ENCODE measurements at places on chromosomes 16 and 17.

DNA sequence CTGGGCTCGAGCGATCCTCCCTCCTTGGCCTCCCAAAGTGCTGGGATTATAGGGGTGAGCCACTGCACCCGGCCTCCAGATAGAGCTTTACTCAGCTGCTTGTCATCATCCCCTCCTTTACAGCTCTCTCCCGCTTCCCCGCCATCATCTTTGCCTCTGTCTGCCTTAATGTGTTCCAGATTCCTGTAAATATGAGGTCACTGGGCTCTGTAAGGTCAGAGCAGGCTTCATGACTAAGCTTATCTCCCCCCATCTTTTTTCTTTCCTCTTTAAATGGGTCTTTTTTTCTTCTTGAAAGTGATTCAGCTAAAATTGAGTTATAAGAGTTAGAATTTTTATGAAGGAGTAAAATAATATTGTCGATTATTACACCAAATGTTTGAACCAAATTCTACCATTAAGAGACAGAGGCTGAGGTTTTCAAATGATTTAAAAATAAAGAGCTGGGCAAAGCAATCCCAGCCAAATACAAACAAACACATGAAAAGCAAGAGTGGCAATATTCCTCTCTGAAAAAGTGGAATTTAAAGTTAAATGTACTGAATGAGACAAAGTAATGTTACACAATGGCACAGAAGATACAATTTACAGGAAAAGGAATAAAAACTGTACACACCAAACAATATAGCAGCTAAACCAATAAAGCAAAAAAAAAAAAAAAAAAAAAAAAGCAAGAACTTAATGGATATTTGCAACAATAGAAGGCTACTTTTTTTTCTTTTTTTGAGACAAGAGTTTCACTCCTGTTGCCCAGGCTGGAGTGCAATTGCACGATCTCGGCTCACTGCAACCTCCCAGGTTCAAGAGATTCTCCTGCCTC lies 62.1 kb downstream of the CRISPLD2 start:
- no peak for DNase-seq

DNA sequence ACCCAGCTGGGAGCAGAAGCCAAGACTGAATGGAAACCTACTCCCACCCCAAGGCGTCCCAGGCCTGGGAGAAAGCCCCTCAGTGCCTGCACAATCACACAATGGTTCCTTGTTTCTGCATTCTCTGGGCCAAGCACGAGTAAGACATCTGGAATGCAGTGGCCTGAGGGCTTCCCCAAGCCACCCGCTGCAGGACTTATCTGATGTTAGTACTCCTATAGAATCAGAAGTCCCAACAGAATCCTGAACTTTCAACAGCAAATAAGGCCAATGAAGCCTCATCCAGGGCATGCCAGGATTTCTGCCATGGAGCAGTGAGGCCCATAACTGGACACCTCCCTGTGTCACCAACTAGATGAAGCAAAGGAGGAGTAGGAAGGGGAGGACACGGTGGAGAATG lies 28.6 kb downstream of the MYO18A start:
- DNase-seq = no peak

- DNase-seq = no peak
Measured at GRCh38 chr17:71902894-71903506, 217.8 kb upstream of the SOX9 start.

GRCh38 chr17:41329279-41329948 lies 13.9 kb upstream of the KRTAP17-1 start:
- no peak for DNase-seq

- DNase-seq = no peak
Measured at GRCh38 chr17:10156948-10157607, 41.3 kb downstream of the GAS7 start.

DNA sequence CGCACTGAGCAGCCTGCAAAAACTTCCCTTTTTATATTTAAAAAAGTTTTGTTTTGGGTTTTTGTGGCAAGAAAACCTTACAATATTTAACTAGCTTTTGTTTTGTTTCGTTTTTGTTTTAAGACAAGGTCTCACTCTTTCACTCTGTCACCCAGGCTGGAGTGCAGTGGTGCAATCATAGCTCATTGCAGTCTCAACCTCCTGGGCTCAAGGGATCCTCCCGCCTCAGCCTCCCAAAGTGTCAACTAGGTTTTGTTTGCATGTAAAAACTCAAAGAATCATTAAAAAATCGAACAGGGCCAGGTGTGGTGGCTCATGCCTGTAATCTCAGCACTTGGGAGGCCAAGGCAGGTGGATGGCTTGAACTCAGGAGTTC lies 77.9 kb upstream of the FA2H start:
- no peak for DNase-seq

DNA sequence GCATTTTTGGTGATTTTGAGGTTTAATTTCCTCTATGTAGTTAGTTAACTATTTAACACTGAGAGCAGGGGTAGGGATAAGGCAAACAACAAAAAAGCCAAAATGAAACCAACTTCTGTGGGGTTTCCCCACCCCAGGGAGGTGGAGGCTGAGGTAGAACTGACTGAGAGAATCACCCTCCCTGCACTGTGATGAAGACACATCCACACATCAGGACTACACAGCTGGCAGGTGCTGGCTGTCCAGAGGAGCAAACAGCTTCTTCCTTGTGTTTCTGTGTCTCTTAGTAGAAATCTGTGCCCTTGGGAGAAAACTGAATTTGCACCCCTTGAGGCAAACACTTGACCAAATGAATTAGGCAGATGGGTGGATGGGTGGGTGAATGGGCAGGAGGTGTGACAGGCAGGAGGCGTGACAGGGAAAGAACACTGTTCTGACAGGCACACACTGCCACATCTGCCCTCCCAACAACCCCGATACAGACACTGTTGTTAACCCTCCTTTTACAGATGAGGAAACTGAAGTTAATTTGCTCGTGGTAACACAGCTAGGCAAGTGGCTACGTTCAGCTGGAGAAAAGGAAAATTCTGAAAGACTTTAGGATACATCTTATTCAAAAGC lies 62.9 kb upstream of the AMZ2 start:
- DNase-seq = peak; percentile 57

DNA sequence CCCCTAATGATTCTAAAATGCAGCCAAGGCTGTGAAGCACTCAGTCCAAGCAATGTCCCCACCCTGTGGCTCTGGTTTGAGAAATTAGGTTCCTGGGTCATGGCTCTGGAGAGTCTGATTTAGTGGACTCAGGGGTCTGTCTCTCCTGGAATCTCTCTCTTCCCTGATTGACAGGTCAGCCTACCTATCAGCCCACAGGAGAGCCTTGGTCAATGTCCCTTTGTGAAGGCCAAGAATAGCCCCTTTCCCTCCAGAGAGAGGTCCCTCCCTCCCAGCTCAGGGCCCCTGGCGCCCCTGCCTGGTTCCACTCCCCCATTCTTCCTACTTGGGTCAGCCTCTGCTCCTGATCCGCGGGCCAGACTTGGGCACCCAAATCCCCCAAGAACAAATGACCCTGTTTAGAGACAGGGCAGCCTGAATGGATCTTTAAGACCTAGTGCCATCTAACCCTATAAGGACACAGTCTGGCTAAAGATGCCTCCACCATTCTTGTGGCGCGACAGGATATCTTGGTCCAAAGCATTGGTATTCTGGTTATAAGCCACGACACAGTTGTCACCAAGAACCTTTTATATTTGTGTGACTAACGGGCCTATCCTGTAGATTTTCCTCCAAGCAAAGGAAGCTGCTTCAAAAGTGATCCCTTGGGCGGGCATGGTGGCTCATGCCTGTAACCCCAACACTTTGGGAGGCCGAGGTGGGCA lies 38.3 kb upstream of the PRSS54 start:
- DNase-seq = no peak

- DNase-seq = no peak
Measured at GRCh38 chr17:74994440-74994839, 7.0 kb downstream of the CDR2L start.

- no peak for DNase-seq
Measured at GRCh38 chr17:17765359-17766076, 71.3 kb downstream of the SREBF1 start.

- DNase-seq = no peak
Measured at GRCh38 chr16:54812229-54812628, 118.4 kb upstream of the IRX5 start.

DNA sequence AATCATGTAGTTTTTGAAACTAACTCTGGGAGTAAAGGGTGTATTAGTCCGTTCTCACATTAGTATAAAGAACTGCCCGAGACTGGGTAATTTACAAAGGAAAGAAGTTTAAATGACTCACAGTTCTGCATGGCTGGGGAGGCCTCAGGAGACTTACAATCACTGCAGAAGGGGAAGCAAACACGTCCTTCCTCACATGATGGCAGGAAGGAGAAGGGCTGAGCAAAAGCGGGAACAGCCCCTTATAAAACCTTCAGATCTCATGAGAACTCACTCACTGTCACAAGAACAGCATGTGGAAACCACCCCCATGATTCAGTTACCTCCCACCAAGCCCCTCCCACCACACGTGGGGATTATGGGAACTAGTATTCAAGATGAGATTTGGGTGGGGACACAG lies 256.5 kb upstream of the TNRC6C start:
- no peak for DNase-seq

DNA sequence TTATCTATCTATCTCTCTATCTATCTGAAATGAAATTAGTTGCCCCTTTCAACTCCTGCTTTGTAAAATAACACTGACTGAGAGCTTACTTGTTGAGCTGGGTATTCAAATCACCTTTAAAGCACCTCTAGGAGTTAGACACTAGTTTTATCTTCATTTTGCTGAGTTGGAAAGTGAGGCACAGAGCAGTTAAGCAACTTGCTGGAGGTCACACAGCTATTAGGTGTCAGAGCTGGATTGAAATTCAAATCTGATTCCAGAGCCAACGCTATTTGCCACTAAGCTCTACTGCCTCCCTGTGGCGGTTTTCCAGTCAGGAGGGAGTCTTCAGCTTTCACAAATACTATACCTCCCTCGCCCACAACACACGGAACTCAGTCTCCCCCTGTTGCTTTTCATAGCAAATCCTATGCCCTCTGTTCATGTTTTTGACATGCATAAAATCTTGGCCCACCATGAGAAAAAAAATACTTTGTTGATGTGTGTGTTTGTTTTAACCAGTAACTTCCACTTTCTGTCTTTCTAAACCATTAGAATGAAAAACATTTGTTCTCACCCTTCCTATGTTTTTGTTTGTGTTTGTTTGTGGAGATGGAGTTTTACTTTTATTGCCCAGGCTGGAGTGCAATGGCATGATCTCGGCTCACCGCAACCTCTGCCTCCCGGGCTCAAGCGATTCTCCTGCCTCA lies 74.8 kb upstream of the SMURF2 start:
- DNase-seq = peak; percentile 49

DNA sequence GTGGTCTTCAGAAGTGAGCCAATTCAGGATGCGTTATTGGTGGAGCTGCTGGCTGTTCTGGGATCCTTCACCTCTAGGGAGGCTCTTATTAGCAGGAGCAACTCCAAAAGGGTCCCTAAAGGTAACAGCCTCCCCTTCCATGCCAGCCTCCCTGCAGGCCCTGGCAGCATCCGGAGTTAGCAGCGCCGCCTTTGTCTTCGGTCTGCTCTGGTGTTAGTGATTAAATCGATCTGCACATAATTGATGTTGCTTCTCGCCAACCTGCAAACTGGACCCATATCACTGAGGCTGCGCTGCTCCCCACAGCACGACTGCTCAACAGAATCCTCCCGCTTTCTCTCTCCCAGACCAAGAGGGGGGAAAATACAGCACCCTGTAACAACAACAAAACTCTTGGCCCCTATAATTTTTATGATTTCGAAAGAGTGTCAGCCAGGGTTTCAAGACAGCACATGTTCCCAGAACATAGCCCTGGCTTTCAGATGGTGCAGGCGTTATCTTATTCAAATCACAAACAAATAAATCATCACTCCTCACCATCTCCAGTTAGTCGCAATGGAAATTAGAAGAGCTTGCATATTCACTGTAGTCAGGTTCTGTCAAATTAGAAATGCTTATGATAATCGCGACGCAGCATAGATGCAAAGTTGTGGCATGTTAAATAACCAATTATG lies 76.0 kb downstream of the IRX3 start:
- DNase-seq = no peak

GRCh38 chr17:676060-676700 lies 38.5 kb downstream of the VPS53 start:
- no peak for DNase-seq

- no peak for DNase-seq
Measured at GRCh38 chr17:31495022-31495885, 103.8 kb downstream of the RAB11FIP4 start.

DNA sequence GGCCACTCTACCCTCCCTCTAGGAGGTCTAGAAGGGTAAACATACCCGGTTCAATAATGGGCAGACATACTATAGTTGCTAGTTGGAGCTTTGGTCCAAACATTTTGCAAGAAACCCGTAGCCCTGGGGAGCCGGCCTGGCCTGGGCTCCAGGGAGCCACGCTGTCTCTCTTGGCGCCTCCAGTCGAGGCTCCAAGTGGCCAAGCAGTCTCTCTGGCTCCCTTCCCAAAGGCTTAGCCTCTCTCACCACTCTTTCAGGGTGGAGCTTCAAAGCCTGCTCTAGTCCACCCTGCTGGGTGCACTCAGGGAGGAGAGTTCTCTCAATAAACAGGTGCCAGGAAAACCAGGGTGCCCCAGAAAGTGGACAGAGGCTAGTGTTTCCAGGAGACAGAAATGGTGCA lies 32.2 kb downstream of the RCVRN start:
- no peak for DNase-seq

DNA sequence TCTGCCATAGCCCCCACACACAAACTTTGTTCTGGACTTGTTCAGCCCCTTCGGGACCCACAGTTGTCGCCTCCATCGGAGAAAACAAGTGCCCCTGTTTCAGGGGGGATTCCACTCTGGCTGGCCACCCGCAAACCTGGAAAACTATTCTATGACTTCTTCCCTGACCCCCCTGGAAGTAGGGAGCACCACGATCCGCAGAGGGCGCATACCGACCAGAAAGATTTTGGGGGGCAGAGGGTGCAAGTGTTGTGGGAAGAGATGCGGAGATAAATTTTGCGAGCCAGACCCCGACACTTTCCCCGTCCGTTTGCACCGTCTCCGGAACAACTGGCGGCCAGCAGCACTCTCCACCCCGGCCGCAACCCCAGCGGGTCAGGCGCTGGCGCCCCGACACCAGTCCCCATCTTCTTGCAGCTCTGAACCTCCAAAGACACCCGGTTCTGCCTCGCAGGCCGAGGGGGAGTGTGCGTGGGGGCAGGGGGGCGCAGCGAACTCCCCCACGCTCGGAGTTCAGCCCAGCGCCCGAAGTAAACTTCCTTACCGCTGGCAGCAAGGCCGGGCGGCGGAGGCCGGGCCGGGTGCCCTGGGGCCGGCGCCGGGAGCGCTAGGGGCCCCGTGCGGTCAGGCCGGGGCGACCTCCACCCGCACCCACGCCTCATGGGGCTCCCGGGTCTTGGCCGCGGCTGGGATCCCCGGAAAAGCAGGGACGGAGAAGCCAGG lies 744 bp downstream of the SALL1 start:
- DNase-seq = no peak

GRCh38 chr16:18932243-18932987 lies 6.2 kb upstream of the SMG1 start:
- DNase-seq = no peak

Measured in activated CD4-positive, alpha-beta T cell treated with anti-CD3 and anti-CD28 coated beads, Interleukin-2, amount 50 U/mL, for 4 hours (primary cell).